ENCODE measurements at places on chromosomes 6 and 20.

- DNase-seq, result no peak
Measured at GRCh38 chr20:50014570-50015562, 32.1 kb downstream of the SNAI1 start.

- DNase-seq, result no peak
Measured at GRCh38 chr6:109197061-109197460, 101.8 kb downstream of the CEP57L1 start.

GRCh38 chr6:169803816-169804340 lies 52.5 kb downstream of the ERMARD start:
- no peak for DNase-seq

GRCh38 chr6:111870051-111870741 lies 3.1 kb downstream of the FYN start:
- DNase-seq, result no peak

DNA sequence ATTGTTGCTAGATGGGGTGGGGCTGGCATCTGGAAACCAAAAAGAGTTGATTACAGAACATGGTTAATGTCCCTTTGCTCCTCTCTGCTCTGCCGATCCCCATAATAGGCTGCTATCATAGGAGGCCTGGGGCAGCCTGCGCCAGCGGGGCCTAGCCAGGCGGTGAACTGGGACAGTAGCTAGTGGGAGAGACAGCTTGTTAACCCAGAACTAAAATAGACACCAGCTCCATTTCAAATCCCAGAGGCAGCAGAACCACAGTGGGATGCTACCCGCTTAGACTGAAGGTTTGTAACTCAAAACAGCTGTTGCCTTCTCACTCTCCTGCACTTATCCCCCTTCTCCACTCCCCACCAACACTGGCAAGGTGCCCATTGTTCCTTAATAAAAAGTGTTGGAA lies 98.5 kb downstream of the SSR1 start:
- DNase-seq, result no peak

GRCh38 chr20:1062334-1063010 lies 55.9 kb upstream of the PSMF1 start:
- no peak for DNase-seq

DNA sequence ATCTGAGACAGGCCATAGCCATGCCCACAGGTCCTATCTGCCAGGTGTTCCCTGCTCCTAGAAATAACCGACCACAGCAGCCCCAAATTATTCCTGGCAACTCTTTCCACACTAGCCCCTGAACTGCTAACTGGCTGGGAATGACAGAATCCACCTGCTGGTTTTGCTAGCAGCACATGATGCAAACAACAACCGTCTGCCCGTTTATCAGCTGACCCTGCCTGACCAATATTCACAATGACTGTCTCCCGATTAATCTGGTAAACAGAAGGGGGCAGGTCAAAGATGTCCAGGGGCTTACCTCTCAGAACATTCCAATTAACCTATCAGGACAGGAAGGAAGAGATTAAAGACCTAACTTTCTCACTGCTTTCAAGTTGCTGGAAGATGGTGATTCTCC lies 101.5 kb downstream of the NRSN1 start:
- DNase-seq, result peak; percentile 1

- no peak for DNase-seq
Measured at GRCh38 chr20:19423097-19423899, 210.9 kb downstream of the SLC24A3 start.

DNA sequence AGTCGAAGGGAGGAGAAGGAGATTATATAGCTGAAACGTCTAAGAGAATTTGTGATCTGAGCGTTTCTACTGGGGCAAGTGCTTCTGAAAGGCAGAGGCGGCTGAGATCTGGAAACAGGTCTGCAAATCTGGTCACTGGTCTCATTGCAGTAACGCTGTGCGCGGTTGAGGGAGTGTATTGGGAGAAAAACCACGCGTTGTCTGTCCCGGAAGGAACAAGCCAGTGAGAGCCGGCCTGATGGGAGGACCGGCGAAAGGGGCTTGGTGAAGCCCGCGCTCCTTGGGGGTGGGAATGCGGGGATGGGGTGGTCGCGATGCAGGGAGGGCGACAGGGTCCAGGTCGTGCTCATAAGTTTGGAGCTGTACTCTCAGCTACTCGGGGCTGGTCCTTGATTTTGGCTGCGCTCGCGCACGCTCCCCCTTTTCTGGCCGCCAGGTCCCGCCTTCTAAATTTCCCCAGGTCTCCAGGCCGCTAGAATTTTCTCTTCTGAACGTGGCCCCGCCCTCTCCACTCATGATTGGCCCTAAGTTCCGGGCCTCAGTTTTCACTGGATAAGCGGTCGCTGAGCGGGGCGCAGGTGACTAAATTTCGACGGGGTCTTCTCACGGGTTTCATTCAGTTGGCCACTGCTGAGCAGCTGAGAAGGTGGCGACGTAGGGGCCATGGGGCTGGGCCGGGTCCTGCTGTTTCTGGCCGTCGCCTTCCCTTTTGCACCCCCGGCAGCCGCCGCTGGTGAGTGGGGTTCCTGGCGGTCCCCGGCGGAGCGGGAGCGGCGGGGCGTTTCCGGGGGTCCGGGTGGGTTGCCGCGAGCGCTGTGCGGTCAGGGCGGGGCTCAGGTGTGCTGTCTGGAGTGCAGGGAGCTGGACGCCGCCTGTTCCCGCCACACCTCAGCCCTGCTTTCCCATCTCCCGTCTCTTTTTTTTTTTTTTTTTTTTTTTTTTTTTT lies at the start of gene MICB:
Gene MICB (plus strand): TSS at position 615 of the 946 bp plus-strand sequence. CDS start 49 bp downstream, at position 664.
- peak; percentile 91 for DNase-seq

DNA sequence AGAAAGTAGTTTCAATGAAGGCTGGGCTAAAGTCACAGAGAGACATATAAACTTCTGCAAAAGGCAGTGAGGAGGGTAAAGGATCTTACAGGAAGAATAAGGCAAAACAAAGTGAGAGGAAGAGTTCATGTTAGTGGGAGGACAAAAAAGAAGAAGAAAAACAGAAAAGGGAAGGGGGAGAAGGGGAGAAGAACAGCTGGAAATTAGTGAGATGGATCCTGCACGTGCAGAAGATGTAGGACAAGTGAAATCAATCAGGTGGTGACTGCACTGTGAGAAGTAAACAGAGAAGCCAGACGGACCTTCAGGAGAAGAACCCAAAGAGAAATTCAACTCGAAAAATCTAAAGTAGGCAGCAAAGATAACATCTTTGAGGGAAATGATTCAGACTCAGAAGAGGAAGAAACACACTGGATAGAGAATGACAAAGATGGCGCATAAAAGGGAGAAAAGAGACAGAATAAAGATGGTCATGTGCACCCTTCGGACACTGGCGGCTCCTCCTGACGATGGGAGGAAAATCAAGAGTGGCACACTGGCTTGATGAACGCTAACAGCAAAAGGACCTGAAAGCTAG lies 105.9 kb downstream of the MYB start:
- no peak for DNase-seq

DNA sequence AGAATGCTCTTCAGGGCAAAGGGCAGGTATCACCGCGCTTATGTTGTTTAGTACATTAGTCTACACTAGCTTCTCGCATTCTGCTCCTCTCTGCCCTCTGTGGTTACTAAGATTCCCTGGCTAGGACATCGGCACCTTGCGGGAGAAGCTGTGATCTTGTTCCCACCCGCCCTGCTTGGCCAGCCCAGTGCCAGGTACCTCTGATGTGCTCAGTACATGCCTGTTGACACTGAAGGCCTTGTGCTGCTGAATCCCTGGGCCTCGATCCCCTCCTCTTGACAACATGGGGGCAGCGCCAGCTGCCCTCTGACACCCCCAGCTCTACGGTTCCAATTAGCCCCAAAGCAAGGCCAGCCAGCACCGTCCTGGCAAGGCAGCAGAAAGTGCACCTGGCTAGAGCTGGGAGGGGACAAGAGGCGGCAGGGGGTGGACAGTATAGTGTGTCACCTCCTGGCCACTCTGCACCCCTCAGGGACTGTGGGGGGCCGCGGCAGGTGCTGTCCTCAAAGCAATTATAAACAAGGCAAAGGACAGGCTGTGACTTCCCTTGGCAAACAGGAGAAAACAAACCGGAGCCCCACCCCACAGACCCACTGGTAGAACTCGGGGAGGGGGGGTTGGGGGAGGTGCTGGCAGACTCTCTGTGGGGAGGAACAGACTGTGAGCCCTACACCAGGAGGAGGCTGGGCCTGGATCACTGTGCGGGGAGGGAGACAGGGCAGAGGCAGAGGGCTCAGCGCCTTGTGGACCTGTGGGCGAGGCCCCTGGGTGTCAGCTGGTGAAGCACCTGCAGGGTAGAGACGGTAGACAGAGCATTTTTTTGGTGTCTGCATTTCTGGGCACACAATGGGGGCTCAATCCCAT lies 7.1 kb downstream of the TFEB start:
- DNase-seq, result no peak

DNA sequence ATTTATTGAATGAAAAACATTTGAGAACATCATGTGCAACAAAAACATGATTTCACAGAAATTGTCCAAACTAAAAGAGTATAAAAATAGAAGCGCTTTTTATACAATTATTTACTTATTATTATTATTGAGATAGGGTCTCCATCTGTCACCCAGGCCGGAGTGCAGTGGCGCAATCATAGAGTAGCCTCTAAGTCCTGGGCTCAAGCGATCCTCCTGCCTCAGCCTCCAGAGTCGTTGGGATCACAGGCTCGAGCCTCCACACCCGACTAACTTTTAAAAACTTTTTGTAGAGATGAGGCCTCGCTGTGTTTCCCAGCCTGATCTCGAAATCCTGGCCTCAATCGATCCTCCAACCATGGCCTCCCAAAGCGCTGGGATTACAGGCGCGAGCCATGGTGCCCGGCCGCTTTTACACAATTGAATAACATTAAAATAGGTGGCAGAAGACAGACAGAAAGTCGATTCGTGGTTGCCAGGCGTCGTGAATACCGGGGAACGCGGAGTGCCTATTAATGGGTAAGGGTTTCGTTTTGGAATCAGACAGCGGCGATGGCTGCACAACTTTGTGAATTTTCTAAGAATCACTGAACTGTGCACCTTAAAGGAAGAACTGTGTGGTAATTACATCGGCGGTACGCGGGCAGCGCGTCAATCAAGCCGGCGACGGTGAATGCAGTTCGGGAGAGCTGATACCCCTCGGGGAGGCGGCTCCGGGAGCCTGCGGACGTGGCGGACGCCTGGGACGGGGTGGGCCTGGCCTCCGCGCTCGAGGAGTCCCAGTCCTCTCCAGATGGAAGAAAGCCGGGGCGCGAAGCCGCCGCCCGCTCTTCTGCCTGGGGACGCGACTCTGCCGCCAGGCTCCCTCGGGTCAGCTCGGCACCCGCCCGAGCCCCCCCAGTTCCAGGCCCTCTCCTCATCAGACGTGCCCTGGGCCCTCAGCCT lies 807 bp downstream of the TBC1D20 start:
- peak; percentile 24 for DNase-seq

DNA sequence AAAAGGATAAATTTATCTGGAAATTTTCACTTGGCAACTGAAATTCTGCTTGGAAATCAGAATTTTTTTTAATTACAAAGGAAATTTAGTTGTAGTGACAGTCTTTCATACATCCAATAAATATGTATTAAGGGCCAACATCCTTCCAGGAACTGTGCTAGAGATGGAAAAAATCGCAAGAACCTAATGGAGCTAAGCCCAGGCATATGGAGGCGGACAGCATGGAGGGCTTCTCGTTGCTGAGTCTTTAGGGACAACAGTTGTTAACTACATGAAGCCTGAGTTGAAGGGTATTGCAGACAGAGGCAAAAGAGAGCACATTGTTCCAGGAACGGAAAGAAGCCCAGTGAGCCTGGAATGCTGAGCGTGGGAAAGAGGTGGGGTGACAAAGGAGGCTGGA lies 208.9 kb downstream of the IBTK start:
- no peak for DNase-seq

DNA sequence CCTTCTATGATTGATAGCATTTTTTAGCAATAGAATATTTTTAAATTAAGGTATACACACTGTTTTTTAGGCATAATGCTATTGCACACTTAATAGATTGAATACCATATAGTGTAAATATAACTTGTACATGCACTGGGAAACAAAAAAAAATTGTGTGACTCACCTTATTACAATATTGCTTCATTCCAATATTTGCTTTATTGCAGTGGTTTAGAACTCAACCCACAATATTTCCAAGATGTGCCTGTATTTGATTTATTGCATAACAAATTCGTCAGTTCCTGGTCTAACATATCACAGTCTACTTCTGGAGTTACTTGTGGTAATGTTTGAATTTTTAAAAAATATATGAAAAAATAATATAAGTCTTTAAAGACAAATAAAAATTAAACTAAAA lies 41.9 kb upstream of the DEFB112 start:
- peak; percentile 23 for DNase-seq

GRCh38 chr6:36071281-36071680 lies 43.7 kb downstream of the MAPK14 start:
- no peak for DNase-seq

DNA sequence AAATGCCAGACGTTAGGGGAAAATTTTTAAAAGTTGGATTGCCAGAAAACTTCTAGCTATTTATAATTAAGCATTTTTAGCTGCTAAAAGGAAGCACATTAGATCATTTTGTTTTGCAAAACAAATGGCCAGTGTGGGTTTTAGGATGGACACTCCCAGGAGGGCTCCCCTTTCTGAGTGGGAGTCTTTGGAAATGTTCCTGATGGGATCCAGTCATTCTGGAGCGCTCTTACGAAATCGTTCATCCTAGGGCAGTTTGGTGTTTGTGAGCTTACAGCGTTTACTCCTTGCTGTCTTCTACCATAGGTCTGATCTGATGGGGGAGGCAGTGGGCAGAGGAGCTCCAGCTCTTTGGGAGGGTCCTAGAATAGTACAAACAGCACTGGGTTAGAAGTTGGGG lies 14.7 kb downstream of the GNAS start:
- DNase-seq, result no peak

DNA sequence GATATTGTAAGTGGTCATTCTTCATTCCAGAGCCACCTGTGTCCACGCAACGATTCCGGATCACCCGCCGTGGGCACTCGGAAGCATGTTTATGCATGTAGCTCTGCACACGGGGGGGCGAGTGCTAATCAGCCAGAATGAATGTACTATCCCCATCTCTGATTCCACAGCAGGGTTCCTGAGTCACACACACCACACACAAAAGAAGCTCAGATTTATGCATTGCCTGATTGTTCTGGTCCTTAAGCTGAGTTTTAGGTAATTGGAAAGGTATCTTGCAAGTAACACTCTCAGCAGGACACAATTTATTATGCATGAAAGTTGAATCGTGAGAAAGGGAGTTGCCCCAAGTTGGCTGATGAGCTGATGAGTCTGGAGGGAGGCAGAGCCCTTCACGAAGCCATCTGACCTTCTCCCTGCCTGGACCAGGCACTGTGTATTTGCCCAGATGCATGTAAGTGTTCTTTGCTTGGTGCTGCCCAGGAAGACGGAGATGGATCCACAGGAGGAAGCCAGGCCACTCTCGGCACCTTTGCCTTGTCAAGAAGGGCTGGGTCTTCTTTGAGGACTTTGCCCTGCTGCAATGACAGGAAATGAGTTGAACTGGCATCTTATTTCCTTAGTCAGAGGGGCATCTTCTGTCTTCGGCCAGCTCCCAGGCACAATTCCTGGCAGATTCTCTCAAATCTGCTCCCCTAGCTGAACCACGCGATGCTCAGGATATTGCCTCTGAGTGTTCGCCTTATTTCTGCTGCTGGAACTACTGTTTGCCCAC lies 141.1 kb downstream of the SYNDIG1 start:
- DNase-seq, result no peak

DNA sequence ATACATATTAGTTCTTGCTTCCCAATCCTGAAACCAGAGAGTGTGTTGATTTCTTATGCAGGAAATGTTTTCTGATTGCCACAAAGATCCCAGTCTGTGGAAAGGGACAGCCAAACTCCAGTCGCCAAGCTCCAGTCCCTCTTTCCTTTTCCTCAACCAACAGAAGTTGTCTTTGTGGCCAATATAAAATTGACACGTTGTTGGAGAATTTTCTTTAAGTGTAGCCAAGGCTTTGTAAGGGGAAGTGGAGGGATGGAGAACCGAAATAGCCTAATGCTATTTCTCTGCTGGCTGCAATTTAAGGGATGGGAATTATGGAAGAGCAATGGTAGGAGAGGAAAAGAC lies 5.4 kb downstream of the ADGRB3 start:
- no peak for DNase-seq

GRCh38 chr6:131787079-131787478 lies 20.7 kb upstream of the ENPP1 start:
- DNase-seq, result peak; percentile 68

All from foreskin fibroblast (primary cell).